ENCODE measurements at places on chromosomes 4 and X.
A peak's percentile ranks its signal among the peaks of the same experiment; 100 is the strongest.

- peak; percentile 50 for DNase-seq
These were observed 57.2 kb upstream of the BEX4 start for GRCh38 chrX:103157496-103158316.

- DNase-seq, result no peak
These were observed 6.9 kb downstream of the CTBP1 start for GRCh38 chr4:1241936-1242505.

DNA sequence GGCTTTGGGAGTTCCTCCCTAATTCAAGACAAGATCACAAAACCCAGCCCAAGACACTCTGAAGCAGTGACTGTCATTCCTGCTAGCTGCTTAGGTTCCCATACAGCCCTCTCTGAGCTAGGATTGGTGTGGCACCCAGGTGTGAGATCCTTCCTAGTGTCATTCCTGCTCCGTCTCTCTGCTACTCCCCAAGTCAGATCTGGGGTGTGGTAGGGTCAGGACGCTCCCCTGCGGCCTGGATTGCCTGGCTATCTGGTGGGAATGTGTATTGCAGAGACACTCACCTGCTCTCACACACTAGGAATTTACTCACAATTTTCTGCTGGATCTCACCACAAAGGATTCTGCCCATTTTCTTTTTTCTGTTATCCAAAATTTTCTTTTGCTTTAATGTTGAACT, 560.8 kb upstream of the ATOH1 start:
- no peak for DNase-seq

DNA sequence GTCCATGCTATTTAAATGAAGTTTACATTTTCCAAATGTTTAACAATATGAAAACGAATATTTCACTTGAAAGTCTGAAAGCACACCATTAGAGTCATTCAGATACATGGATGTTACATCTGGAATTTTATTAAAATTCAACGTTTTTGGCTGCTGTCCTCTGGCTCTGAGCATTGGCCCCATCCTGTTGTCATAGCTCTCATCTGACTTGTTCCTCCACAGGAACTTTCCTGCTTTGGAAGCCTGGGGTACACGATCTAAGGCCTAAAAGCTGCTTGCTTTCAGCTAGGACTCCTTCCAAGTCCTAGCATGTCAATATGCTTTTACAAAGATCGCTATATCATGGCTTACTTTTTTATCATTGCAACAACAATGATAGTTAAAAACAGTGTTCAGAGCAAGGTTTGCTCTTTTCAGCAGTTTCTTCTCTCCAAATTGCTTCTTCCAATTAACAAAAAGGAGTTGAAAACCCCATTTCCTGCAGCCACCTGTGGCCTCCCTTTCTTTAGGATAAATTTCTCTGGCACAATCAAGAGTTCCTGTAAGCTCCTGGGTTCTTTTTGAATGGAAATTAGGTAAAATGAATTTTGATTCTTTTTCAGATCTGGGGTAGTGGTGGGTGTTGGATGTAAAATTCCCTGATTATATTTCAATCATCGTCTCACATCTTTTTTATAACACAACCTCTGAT, 413.4 kb upstream of the AGA start:
- DNase-seq, result no peak

GRCh38 chrX:111568354-111568753, 56.9 kb downstream of the SERTM2 start:
- DNase-seq, result peak; percentile 59

DNA sequence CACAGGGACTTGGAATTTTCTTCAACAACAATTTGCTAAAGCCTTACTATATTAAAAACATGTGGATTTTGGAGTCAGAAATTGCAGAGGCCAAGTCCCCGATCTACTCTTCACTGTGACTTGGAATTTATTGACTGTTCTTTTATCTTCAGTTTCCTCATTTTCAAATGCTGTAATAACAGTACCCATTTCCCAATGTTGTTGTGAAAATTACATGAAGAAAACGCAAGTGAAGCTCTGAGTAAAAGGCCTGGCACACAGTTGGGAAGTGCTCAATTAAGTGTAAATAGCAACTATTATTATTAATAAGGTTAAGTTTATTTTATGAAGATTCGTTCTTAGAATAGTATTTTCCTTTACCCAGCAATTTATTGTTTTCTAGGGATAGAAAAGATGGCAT, 15.7 kb downstream of the STBD1 start:
- no peak for DNase-seq

DNA sequence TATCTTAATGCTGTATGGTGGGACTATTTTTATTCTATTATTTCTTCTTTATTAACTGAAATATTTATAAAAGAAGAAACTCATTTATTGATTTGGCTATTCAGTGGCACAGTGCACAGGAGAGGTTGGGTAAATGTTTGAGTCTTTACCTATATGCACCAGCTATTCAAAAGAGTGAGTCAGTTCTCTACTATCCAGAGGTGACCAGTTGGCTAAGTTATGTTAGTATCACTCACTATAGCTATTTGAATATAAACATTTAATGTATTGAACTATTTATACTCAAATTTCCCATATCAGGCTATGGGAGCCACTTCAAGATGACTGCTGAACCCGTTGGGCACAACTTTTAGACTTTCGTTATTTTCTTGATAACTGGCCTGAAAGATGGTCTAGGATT, 106.1 kb upstream of the VEGFC start:
- DNase-seq, result no peak

DNA sequence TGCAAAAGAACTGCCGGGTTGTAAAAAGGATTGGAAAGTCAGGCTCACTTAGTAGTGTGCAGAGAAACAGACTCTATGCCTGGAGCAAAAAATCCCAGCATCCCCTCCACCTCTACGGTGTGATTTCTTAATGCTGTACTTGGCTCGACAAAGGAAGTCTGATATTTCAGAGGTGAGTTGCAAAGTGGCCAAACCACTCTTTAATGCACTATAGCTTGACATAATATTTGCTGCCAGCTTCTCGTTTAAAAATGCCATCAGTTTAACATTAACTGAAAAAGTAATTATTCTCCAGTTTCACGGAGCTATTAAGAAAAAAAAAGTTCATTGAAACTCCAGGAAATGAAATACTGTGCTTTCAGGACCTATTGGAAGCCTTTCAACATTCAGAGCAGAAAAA, 448.3 kb upstream of the ZFP42 start:
- DNase-seq, result no peak

DNA sequence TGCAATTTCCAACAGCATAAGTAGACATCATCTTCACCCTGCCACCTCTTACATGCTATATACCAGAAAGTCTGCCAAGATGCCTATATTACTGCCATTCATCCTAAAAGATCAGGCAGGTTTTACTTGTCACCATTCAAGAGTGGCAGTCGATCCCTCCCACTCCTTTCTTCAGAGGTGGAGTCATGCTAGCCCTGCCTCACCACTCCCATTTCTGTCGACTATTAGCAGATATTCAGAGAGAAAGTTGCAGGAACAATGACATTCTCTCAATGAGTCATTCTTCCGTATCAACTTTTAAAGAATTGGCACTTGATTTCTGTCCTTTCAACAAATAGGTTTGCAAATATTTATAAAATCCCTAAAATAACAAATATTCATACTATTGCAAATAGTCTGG, 1060.1 kb downstream of the ADGRL3 start:
- no peak for DNase-seq

DNA sequence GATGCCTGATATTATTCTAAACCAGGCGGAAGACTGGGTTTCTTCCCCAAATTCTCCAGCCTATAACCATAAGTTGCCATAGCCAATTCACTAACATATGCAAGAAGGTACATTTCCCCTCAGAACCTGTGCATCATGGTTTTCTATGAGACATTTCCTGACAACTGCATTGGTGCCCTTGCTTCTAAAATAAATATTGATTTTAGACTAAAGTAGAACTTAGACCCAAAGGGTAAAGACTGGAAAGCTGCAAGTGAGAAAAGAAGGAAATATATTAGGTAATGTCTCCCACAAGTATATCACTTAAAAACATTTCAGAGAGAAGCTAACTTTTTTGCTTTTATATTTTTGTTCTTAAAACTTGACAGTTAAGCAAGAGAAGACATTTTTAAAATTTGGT, 125.1 kb downstream of the PPA2 start:
- DNase-seq, result no peak

DNA sequence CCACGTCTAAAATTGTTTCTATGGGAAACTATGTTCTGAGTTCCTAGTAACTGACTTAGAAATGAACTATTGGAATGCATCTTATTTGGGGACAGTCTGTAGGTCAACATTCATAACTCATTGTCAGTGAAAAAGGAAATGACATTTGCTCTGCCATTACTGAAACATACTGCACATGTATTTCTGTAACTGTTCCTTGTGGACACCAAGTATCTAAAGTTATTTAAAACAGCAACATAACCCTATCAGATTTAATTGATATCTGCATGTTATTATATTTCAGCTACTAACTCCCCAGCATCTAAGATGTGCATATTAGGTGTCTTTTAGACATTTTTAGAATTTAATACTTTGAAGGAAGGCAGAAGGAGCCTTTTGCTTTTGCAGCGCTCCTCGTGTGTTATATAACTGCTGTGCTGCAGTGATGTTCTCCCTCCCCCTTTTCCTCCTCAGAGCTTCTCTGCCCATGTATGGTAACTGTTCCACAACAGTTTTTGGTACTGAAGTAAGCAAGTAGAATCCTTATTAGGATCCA, 37.2 kb upstream of the TMEM131L start:
- no peak for DNase-seq

GRCh38 chrX:147680251-147680650, 231.5 kb upstream of the FMR1 start:
- no peak for DNase-seq

- DNase-seq, result peak; percentile 49
These were observed 67.7 kb downstream of the UGT2A3 start for GRCh38 chr4:68883870-68884269.

- DNase-seq, result no peak
These were observed 582.3 kb downstream of the KCNIP4 start for GRCh38 chr4:21366312-21366711.

DNA sequence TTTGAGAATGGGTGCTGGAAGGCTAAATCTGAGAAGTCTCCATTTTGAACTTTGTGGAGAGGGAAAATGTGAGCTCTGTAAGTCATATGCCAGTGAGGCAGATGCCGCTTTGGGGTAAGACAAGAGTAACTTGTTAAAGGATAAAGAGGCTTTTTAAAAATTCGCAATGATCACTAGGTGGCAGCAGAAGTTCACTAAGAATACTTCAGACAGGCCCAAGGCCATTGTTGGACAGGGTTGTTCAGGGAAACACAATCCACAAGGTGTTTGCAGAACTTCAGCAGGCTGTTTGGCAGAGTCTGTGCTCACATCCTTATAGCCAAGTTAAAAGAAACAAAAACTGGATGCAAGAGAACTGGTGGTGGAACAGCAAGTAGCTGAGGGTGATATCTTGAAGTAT, 13.7 kb upstream of the PIGA start:
- peak; percentile 71 for DNase-seq

- DNase-seq, result no peak
These were observed 55.7 kb downstream of the SEPSECS start for GRCh38 chr4:25104591-25104990.

GRCh38 chr4:187464573-187464972, 531.0 kb upstream of the ZFP42 start:
- no peak for DNase-seq

- peak; percentile 60 for DNase-seq
These were observed 3.5 kb downstream of the BCOR start for GRCh38 chrX:40094041-40094899.

- no peak for DNase-seq
These were observed 10.4 kb upstream of the PORCN start for GRCh38 chrX:48498374-48498809.

- DNase-seq, result no peak
These were observed 32.2 kb downstream of the SGMS2 start for GRCh38 chr4:107856901-107857300.

DNA sequence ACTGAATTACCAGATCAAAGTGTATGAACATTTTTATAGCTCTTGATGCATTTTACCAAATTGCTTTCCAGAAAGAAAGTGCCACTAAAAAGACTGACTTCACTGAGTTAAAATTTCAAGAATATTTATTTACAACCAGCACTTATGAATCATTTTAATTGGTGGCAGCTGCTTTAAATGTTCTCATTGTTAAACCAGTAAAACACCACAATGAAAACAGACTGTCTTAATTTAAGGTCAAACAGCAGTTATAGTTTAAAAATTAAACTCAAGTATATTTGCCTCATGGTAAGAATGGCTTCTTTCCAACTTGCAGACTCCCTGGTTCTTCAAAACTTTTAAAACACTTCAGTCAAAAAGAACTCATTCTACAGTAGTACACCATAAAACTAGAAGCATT, 36.9 kb downstream of the AMMECR1 start:
- DNase-seq, result no peak

- peak; percentile 36 for DNase-seq
These were observed 51.5 kb downstream of the PCGF3 start for GRCh38 chr4:757111-757510.

GRCh38 chrX:72573158-72573511, 492 bp upstream of the HDAC8 start:
- DNase-seq, result no peak

GRCh38 chr4:98555798-98556445, 102.5 kb downstream of the TSPAN5 start:
- DNase-seq, result no peak

DNA sequence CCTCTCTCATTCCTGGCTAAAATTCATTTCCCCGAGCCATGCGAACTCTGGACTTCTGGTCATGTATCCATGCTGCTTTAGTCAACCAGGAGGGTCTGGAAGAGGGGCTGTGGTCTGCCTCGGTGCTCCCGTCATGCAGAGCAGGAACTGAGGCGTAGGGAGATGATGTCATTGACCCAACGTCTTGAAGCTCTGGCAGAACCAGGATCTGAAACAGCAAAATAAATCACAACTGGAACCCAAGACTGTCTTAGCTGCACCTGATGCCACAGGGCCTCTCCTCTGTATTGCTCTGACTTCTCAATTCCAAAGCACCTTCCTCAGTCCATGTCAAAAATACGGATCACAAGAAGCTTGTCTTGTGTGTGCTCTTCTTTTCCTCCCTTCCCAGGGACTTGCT, 131.0 kb upstream of the LDB2 start:
- DNase-seq, result no peak

- no peak for DNase-seq
These were observed 3.6 kb downstream of the VSIG4 start for GRCh38 chrX:66036231-66036630.

- DNase-seq, result no peak
These were observed 33.1 kb upstream of the CDKN2AIP start for GRCh38 chr4:183411291-183411861.

GRCh38 chr4:125796138-125796537, 481.4 kb downstream of the FAT4 start:
- DNase-seq, result no peak

DNA sequence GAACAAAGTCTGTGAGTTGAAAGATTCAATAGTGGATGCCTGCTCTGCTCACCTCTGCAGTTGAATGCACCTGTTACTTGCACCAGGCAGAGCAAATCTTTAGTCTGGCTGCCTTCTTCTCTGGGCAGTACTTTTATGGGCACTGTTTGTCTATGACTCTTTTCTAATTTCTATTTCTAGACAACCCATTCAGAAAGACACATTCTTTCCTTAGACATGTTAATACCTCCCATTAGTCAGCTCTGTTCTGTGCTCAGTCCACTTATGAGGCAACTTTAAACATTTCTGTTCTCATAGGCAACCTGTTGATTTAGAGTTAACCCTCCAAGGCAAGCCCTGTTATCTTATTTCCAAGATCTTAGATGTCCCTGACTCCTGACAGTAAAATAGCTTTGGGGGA, 108.9 kb downstream of the SYNPO2 start:
- no peak for DNase-seq

- no peak for DNase-seq
These were observed 413.8 kb downstream of the FAT4 start for GRCh38 chr4:125728568-125728967.

GRCh38 chrX:38992441-38993096, 191.3 kb downstream of the MID1IP1 start:
- DNase-seq, result no peak

GRCh38 chrX:136321532-136321931, 20.8 kb downstream of the ADGRG4 start:
- no peak for DNase-seq
